ENCODE measurements at places on chromosomes 4 and X.
A peak's percentile ranks its signal among the peaks of the same experiment; 100 is the strongest.

GRCh38 chrX:115562480-115562847 is 1.5 kb downstream of the PLS3 start:
- DNase-seq = no peak

DNA sequence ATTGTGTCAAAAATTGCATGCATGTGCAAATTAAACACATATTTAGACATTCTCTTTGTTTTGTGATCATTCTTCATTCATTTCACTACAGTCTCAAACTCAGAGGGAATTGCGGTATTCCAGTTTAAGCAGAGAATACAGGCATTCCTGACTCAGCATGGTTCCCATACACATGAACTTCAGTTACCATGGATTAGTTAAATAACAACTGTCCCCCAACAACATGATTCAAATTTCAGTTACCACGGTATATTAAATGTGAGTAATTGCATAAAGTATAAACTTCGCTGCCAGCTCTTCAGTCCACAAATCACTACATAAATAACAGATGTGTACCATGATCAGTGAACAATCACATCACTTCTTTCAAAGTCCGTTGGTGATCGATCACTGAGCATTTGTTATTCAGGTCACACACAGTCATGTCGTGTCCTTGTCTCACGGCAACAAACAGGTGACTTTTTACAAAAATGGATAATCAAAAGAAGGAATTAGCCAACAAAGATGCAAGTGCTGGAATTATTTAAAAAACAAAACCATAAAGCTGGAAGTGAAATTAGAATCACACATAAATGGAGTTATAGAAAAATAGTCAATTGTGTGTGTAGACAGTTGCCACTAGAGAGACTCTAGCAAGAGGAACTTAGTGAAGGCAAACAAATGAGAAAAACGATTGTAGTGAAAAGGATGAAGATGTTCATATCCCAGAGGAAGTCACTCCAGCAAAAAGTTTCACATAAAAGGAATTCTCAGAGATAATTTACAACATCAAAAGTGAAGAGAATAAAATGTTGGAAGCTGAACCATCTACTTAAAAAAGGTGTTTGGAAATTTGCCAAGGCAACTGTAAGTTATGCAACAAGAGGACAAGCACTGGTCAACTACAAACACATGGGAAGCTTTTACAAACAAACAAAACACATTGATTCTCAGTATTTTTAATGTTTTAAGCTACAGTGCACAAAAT is 138.6 kb upstream of the SMARCAD1 start:
- DNase-seq = no peak

GRCh38 chr4:81625422-81626417 is 154.0 kb upstream of the RASGEF1B start:
- no peak for DNase-seq

DNA sequence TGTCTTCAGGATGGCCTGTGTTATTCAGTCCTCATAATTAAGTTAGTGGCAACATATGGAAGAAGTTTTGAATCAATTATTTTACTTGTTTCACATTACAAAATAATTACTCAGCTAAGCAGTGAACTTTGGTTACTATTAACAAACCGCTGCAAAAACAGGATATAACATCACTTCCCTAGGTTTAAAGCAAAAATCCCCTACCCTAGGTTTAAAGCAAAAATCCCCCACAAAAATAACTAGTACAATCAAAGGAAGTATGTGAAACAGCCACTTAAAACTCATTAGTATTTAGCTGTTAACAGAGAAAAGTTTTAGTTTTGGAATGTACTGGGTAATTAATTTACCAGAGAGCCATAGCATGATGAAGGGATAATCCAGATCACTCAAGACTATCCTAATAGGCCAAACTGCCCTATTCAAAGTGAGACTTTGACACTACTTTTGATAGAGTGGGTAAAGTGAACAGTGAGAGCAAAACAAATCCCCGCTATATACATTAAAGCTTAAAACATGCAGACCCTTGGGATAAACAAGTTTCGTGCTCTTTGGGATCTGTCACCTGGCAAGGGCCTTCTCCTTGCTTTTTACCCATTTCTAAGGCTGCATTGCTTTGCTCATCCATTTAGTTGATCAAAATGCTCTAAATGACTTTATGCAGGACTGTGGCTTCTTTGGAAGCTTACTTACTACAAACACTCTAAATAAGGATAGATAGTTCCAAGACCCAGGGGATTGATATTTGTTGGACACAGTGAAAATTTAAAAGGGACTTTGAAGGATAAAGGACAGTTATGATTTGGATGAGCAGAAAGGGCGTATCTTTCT is 36.4 kb upstream of the GPR174 start:
- no peak for DNase-seq

DNA sequence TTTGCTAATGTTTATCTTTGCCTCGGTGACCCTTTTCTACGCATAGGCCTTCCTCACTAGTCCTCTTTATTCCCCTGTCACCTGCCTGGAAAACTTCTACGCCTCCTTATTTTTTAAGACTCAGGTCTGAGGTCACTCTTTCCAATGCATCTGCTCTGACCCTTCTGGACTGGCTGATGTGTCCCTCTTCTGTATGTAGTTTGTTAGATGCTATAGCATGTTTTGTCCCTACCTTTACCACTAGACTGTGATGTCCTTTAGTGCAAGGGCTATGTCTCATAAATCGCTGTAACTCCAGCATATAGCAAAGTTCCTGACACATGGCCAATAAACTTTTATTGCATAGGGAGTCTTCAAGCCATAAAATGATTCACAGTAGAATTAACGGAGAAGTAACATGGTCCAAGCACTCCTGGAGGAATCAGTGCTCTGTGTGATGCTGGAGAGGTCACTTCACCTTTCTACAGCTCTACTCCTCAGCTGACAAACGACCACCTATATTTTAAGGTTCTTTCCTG is 872.5 kb upstream of the SLIT2 start:
- DNase-seq = no peak

GRCh38 chrX:45001048-45001447 is 128.1 kb downstream of the KDM6A start:
- DNase-seq = peak; percentile 46

DNA sequence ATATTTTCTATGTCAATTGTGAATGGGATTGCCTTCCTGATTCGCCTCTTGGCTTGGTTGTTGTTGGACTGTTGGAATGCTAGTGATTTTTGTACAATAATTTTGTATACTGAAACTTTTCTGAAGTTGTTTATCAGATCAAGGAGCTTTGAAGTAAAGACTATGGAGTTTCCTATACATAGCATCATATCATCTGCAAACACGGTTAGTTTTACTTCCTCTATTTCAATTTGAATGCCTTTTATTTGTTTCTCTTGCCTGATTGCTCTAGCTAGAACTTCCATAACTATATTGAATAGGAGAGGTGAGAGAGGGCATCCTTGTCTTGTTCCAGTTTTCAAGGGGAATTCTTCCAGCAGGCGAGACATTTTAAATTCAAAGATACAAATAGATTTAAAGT is 226.5 kb downstream of the FBXO8 start:
- no peak for DNase-seq

GRCh38 chr4:48290146-48290772 is 20.6 kb upstream of the TEC start:
- DNase-seq = no peak

DNA sequence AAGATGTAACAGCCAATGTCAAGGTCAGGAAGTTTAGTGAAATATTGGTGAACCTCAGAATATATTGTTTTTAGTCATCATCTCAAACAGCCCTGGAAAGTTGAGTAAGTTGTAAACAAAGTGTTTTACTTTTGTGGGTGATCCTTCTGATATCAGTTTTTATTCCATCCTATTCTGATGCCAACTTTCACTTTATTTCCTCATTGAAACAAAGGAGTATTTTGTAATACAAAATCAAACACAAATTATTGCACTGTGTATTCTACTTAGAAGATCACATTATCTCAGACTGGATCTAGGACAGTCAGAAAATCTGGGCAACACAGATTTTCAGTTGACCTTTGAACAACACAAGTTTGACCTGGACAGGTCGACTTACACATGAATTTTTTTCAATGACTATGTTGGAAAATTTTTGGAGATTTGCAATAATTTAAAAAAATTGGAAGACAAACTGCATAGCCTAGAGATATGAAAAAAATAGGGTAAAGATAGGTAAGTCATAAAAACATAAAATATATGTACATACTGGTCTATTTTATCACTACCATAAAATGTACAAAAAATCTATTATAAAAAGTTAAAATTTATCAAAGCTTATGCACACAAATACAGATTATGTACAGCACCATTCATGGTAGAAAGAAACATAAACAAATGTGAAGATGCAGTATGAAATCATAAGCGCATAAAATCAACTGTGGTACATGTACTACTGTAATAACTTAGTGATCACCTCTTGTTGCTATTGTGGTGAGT is 709.1 kb upstream of the FAM241A start:
- DNase-seq = no peak

DNA sequence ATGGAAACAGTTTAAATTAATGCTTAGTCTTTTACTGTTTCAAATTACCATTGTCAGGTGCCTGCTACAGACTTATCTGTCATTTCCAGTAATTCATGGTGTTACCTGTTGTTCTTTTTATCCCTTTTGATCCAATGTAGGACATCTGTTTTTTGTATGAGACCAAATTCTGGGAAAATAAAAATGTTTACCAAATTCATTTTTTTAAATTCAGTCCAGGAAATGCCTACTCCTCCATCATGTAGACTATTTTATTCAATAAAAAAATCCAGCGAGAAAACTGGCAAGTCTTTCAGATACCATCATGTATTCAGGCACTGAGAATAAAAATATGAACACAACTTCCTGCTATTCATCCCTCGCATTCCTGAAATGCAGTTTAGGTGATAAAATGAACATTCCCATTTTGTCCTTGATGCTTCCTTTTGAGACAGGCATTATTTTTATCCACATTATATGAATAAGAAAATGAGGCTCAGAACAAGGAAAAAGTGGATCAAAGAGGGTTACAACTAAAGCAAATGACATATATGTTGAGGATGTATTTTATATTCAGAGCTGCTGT is 584.2 kb downstream of the SPRY1 start:
- DNase-seq = no peak

- DNase-seq = no peak
These were observed 268.9 kb downstream of the ASMT start for GRCh38 chrX:1883772-1884171.

- DNase-seq = no peak
These were observed 49.5 kb downstream of the COQ2 start for GRCh38 chr4:83234902-83235644.

- no peak for DNase-seq
These were observed 552.0 kb downstream of the STIM2 start for GRCh38 chr4:27412613-27413012.

DNA sequence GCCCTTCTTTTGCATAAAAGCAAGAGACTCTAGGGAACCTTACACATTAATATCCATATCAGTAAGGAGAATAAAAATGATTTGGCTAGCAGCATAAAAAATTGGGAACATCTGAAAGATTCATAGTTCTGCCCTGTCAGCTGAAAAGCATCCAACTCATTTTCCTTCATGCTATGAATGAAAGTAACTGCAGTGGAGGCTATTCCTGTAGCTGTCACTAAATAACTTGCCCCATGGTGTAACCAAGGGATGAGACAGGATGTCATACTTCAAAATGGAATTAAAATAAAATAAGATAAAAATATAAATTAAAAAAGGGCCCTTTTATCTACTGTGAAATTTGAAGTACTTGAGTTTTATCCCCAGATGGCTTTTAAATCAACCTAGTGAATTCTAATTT is 878.8 kb downstream of the C4orf33 start:
- no peak for DNase-seq

DNA sequence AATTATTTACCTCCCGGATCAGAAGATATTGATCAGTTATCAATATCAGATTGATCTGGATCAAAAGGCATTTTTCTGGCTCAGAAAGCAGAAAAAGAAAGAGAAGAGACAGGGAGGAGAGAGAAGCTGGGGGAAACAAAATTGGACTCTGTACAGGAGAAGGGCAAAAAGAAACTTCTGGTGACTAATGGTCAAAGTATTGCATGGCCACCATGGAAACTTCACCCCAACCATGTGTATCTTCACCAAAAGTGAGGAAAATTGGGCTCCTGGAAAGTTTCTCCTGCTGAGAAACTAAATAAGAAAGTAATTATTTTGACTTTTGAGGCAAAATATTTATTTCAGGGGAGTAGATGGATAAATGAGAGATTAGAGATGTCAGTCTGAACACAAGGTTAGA is 33.9 kb downstream of the RNF150 start:
- DNase-seq = no peak

- no peak for DNase-seq
These were observed 181.3 kb upstream of the BCOR start for GRCh38 chrX:40279091-40279430.

GRCh38 chr4:26319949-26320537 is 771 bp upstream of the RBPJ start:
- peak; percentile 55 for DNase-seq

- DNase-seq = no peak
These were observed 43.5 kb downstream of the SRPX2 start for GRCh38 chrX:100687546-100687945.

- no peak for DNase-seq
These were observed 5.3 kb downstream of the APOO start for GRCh38 chrX:23902419-23902818.

DNA sequence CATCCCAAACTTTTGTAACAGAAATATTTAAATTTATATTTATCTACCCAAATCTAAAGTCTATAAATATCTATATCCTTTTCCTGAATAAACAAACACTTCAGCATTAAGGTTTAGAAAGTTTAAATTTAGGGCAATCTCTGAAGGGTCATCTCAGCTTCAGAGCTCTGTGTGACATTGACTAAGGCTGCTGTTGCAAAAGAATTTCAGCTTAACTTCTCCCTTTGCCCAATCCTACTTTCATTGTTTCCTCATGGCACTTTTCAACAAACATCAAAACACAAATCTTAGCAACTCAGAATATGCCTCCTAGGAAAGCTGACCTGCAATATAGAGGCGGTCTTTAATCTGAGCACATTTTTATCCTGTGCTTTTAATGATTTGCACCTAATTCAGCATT is 79.7 kb upstream of the BANK1 start:
- no peak for DNase-seq

- peak; percentile 69 for DNase-seq
These were observed at the start of gene TLR1 for GRCh38 chr4:38804654-38805295. Gene TLR1, minus strand, starts transcription at chr4:38804791. Its CDS starts 5,960 bp downstream, at chr4:38798831.

GRCh38 chr4:137623013-137623412 is 90.7 kb upstream of the PCDH18 start:
- DNase-seq = no peak

GRCh38 chr4:18686338-18687037 is 664.9 kb upstream of the LCORL start:
- DNase-seq = no peak

- no peak for DNase-seq
These were observed 33.9 kb upstream of the HTRA3 start for GRCh38 chr4:8235686-8236085.

- DNase-seq = no peak
These were observed 27.1 kb upstream of the SLC25A6 start for GRCh38 chrX:1418901-1419544.

All from GF-D8 (cell line).